Activated CD4-positive, alpha-beta T cell treated with anti-CD3 and anti-CD28 coated beads, Interleukin-2, amount 10 ng/mL, durations not matched to agents 7 days and 5 days (primary cell): ENCODE measurements at places on chromosomes 1 and 21. TPM values are rescaled to one million over a fixed set of nuclear protein-coding genes. Genes with fewer than 3 reads are reported as not detected.

- no peak overlapping the region for H3K4me3 ChIP-seq
- DNase-seq, result no peak
- H3K27me3 ChIP-seq, result peaks cover 3% of the 10 kb centered on the region
- H3K27ac ChIP-seq, result no peak overlapping the region
- peaks cover 30% of the 10 kb centered on the region for H3K4me1 ChIP-seq
Measured at GRCh38 chr1:58971629-58972140, 187.8 kb upstream of the JUN start.

- peaks cover 31% of the 10 kb centered on the region for H3K36me3 ChIP-seq
- H3K4me3 ChIP-seq, result no peak overlapping the region
- no peaks in the 10 kb centered on the region for H3K27me3 ChIP-seq
- DNase-seq, result no peak
Measured at GRCh38 chr1:35097224-35097623, 18.0 kb downstream of the ZMYM1 start.

DNA sequence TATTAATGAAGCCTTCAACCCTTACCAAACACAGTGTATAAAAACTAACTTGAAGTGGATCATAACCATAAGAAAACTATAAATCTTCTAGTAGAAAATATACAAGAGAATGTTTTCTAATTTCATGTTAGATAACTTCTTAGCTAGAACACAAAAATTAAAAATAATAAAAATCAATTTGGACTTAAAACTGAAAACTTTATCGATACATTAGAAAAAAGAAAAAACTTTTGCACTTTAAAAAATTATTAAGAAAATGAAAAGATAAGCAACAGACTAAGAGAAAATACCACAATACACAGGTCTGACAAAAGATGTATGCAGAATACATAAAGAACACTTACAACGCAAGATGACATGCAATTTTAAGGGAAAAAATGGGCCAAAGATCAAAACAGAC is 8.7 kb downstream of the COP1 start:
- DNase-seq, result no peak
- no peak overlapping the region for H3K27ac ChIP-seq
- no peaks in the 10 kb centered on the region for H3K27me3 ChIP-seq
- no peak overlapping the region for H3K4me3 ChIP-seq
- peaks cover 35% of the 10 kb centered on the region for H3K36me3 ChIP-seq
- peaks cover 46% of the 10 kb centered on the region for H3K4me1 ChIP-seq

GRCh38 chr21:46562964-46563607 is 41.8 kb downstream of the S100B start:
- H3K4me1 ChIP-seq, result peaks cover 67% of the 10 kb centered on the region
- peaks cover 86% of the 10 kb centered on the region for H3K36me3 ChIP-seq
- H3K4me3 ChIP-seq, result no peak overlapping the region
- H3K27ac ChIP-seq, result peak overlapping the region; percentile 65
- H3K27me3 ChIP-seq, result no peaks in the 10 kb centered on the region
- DNase-seq, result no peak

DNA sequence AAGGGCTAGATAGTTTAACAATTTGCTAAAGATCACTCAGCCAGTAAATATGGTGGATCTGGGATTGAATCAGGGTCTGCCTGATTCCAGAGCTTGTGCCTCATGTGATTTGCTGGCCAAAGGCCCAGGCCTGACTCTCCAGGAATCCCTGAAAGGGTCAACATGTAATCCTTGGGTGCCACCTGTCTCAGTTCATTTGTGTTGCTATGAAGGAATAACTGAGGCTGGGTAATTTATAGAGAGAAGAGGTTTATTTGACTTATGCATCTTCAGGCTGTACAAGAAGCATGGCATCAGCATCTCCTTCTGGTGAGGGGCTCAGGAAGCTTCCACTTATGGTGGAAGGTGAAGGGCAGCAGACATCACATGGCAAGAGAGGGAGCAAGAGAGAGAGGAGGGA is 144.9 kb downstream of the FCRL5 start:
- H3K36me3 ChIP-seq, result no peaks in the 10 kb centered on the region
- H3K4me3 ChIP-seq, result no peak overlapping the region
- H3K27me3 ChIP-seq, result peaks cover 13% of the 10 kb centered on the region
- H3K27ac ChIP-seq, result no peak overlapping the region

- DNase-seq, result no peak
- no peak overlapping the region for H3K4me3 ChIP-seq
- no peaks in the 10 kb centered on the region for H3K36me3 ChIP-seq
- H3K27me3 ChIP-seq, result peaks cover 2% of the 10 kb centered on the region
Measured at GRCh38 chr21:35732788-35733187, 327.5 kb downstream of the SETD4 start.

Gene ASTN1
- total RNA-seq, result not detected
